Stimulated activated CD8-positive, alpha-beta memory T cell treated with anti-CD3 and anti-CD28 coated beads, Interleukin-4, amount 100 ng/mL, for 48 hours (primary cell): ENCODE measurements at places on chromosomes 13 and 19.
A peak's percentile ranks its signal among the peaks of the same experiment; 100 is the strongest.

- no peak for DNase-seq
Measured at GRCh38 chr13:38543561-38543960, 143.3 kb upstream of the FREM2 start.

DNA sequence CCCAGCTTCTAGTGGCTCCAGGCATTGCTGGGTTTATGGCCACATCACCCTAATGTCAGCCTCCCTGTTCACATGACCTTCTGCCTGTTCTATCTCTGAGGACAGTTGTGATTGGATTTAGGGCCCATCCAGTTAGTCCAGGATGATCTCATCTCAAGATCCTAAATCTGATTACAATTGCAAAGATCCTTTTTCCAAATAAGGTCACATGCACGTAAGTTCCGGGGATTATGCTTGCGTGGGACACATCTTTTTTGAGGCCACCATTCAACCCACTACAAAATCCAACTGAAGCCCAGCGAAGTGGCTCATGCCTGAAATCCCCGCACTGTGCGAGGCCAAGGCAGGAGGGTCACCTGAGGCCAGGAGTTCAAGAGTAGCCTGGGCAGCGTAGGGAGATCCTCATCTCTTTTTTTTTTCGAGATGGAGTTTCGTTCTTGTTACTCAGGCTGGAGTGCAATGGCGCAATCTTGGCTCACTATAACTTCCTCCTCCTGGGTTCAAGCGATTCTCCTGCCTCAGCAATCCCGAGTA is 12.3 kb downstream of the PLD3 start:
- DNase-seq, result no peak

DNA sequence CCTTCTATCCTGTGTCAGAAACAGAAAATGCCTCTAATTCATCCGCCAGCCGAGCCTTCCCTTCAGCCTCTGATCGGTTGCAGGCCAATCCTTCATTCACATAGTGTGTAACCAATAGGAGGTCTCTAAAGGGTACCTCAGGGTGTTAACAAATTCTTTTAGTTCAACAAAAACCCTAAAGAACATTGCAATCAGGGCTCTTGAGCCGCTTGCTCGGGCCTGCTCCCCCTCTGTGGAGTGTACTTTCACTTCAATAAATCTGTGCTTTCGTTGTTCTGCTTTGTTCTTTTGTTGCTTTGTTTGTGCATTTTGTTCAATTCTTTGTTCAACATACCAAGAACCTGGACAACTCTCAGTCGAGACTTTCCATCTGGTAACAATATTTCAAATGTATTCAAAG is 366.5 kb downstream of the KCTD12 start:
- DNase-seq, result no peak

- DNase-seq, result no peak
Measured at GRCh38 chr19:4548238-4548584, 8.4 kb upstream of the LRG1 start.

DNA sequence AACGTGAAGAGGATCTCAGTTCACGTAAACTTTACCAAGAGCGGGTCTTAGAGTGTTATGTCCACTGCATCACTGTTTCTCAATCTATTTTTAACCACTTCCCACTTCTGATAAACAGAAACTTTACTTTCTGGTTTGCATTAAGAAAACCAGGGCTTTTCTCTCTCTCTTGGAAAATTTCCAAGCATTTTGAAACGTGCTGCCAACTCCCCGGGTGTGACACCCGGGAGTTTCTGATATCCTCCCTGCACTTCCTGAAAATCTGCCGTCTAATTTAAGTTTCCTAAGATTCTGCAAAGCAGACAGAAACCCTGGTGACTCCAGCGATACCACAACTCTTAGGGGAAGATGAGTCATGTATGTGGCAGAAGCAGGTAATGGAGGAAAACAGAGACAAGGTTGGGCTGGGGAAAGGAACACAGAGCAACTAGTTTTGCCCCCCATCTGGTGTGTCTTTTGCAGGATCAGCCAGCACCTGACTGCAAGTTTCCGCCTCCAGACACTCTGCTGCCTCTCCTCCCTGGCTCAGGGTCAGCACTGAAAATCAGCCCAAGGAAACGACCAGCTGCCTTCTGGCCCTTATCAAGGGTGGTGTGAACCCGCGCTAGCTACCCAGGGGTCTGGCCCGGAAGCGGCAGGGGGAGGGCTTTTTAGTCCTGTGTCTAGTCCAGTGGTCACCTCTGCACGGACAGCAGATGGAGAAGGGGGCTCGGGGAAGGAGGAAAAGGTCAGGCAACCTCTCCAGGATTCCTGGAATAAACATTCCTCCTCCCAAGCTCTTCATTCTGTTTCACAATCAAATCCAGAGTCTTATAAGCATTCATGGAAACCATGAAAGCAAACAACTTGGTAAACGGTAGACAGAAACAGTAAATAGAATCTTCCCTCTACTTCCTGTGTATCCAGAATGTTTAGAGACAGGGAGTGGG is 11.3 kb upstream of the FFAR2 start:
- peak; percentile 47 for DNase-seq
